ENCODE measurements at places on chromosomes 16 and 17.

DNA sequence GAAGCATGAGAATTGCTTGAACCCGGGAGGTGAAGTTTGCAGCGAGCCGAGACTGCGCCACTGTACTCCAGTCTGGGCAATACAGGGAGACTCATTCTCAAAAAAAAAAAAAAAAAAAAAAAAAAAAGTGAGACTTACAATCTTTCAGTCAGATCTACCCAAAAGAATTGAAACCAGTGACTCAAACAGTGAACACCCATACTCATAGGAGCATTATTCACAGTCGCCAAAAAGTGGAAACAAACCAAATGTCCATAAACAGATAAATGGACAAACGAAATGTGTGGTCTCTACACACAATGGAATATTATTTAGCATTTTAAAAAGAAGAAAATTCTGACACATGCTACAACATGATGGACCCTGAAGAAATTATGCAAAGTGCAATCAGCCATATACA is 9.1 kb upstream of the SCNN1B start:
- no peak for DNase-seq

GRCh38 chr16:2027024-2028010 is 615 bp downstream of the NHERF2 start:
- DNase-seq: peak; percentile 43

- no peak for DNase-seq
These were observed 40.4 kb downstream of the MYO1D start for GRCh38 chr17:32836527-32836926.

- DNase-seq: no peak
These were observed 94.3 kb downstream of the SDK2 start for GRCh38 chr17:73549841-73550430.

Data from A549 (cell line).